Kasumi-1 (cell line): ENCODE measurements at places on chromosomes 3 and 15.

GRCh38 chr15:99930696-99931095 is 197.5 kb upstream of the LYSMD4 start:
- no peak for DNase-seq

DNA sequence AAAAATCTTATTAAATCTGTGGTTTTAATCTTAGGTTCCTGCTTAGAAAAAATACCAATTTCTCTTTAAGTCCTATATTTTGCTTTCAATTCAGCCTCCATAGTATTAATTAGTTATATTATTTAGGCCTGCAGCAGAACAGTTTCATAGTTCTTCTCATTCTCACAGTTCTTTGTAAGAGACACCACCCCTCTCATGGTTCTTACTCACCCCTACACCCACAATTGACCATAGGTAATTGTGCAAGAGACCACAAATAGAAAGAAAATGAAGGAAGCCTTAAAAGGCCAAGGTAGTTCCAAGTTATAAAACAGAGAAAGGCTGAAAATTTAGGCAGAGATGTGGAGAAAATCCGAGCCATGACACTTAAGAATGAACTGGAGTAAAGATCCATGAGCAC is 415.3 kb downstream of the TIGIT start:
- DNase-seq = no peak

DNA sequence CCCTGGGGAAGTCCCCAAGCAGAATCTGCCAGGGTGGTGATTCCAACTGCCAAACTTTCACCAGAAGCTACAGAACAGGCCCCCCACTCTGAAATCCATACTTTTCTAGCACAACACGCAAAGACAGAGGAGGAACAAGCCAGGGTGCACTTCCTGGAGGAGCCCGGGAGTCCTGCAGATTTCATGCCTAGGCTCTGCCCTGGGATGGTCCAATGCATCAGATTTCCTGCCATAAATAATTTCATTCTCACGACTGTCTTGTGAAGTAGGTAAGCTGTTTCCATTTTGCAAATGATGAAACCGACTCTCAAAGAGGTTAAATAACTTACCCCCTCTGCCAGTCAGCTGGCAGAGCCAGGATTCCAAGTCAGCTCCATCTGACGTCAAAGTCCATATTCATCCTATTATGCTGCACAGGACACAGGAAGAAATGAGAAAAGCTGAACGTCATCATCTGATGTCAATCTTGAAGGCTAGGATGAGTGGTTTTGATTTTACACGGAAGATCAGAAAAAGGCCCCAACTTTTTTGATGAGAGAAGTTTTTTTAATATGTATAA is 134.8 kb upstream of the IGF1R start:
- DNase-seq = no peak

- DNase-seq = no peak
Observed at GRCh38 chr3:195149292-195150030, 121.5 kb downstream of the XXYLT1 start.

DNA sequence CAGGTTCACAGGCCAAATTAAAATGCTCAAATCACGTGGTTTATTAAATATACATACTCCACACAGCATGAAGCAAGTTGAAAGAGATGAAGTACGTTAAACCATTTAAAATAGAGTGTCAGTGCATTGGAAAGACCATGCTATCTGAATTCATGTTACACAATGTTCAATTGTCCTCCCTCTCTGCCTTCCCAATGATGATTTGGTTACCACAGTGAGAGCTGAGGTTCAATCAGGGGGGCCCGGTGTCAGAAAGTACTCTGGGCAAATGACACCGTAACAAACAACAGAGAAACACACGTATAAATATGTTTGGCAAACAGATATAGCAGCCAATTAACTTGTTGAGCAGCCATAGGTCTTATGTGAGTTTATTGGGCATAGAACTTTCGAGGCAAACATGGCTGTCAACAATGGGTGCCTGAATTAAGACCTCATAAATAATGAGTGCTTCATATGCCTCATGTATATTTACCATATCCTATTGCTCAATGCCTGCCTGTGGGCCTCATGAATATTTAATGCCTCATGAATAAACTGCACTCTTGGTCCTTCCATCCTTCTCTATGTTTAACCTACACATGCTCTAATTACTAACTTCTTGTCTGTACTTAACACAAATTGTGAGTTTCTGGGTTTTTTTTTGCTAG is 641.5 kb downstream of the PLOD2 start:
- no peak for DNase-seq

DNA sequence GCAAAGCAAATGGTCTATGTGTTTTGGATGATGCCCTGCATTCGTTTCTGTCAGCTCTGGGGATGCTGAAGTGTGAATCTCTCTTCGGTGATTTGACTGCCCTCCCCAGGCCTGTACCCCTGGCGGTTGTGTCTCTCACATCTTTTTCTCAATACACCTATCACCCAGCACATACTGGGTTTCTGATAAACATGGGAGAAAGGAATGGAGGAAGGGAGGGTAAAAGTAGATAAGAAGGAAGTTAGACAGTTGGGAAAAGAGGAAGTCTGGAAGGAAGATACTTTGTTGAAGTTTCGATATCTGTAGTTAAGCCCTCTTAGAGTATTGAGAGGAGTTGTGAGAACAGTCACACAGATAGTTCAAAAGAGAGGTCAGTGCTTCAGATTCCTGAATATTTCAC is 35.8 kb upstream of the LRTM1 start:
- peak; percentile 22 for DNase-seq

DNA sequence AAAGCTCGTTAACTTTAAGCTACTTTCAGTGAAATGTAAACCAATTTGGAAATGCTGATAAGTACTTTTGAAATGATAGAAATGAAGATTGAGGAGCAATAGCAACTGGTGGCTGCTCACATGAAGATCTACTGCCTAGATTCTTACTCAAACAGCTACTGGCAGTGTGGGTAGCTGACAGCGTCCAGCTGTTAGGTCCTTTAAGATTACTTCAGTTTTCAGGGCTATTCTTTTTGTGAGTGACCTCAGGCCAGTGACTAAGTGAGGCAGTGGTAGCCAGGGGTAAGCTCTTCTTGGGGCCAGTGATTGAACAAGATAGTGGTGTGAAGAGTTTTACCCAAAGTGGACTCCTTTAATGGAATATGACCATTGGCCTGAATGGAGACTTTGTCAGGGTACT is 41.3 kb downstream of the NECTIN3 start:
- no peak for DNase-seq

GRCh38 chr3:197787412-197787811 is 3.6 kb upstream of the LRCH3 start:
- DNase-seq = no peak

GRCh38 chr15:101048176-101048575 is 129.0 kb downstream of the LRRK1 start:
- DNase-seq = no peak

DNA sequence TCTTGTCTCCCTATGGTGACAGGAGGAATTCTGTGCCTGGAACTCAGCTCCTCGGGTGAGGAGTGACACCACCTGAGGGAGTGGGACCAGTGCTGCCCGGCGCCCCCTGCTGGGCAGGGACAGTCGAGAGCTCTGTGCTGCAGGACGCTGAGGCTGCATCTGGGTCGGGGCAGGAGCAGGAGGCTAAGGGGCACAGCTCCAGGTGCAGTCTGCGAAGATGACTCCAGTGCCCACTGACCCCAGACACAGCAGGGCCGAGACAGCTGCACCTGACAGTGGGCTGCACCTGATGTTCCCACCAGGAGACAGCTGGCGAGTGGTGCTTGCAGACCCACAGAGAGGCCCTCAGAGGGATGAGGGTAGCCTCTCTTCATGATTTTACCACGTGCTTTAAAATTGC is 152.9 kb downstream of the ATP10A start:
- DNase-seq = no peak
